ENCODE measurements at places on chromosomes 5 and 9.
A peak's percentile ranks its signal among the peaks of the same experiment; 100 is the strongest.

- no peak for DNase-seq
Measured at GRCh38 chr5:151692312-151692711, 5.6 kb upstream of the SPARC start.

DNA sequence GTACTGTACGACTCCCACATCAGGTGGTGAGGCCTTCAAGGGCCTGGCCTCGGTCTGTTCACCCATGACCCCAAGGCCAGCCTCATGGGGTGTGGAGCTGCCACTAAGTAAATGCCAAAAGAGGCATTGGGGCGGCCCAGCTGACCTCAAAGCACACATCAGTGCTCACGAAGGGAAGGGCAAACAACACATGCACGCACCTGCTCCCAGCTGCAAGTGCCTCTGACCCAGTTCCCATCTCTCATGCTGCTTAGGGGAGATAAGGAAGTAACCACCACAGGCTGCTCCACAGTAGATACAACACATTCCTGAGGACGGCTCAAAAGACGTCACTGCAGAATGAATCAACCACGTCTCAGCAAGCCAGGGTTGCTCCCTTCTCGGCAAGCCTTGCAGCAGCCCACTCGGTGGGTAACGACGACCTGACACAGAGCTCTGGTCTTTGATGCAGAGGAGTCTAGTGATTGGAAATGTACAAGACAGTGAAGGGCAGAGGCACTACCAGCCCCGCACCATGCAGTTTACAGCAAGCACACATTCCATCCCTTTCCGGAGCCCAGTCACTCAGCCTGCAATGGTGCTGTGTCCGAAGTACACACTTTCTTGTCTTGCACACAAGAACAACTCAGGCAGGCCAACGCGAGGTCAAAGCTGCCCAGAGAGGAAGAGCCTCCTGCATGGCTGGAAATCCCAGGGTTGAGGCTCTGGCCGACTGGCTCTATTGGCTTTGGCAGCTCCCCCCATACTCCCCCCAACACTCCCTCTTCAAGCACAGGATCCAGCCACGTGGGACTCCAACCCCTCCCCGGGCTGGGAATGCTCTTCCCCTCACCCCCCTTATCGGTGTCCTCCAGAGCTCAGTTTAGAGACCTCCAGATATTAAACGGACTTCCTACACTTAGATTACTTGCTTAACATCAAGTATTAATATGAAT, 31.8 kb downstream of the FABP6 start:
- DNase-seq = no peak

DNA sequence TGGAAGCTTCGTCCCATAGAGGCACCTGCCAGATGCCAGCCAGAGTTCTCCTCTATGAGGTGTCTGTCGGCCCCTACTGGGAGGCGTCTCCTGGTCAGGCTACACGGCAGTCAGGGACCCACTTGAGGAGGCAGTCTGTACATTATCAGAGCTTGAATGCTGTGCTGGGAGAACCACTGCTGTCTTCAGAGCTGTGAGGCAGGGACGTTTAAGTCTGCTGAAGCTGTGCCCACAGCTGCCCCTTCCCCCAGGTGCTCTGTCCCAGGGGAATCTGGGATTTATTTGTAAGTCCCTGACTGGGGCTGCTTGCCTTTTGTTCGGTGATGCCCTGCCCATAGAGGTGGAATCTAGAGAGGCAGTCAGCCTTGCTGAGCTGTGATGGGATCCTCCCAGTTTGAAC, 70.8 kb downstream of the NDUFS4 start:
- no peak for DNase-seq

DNA sequence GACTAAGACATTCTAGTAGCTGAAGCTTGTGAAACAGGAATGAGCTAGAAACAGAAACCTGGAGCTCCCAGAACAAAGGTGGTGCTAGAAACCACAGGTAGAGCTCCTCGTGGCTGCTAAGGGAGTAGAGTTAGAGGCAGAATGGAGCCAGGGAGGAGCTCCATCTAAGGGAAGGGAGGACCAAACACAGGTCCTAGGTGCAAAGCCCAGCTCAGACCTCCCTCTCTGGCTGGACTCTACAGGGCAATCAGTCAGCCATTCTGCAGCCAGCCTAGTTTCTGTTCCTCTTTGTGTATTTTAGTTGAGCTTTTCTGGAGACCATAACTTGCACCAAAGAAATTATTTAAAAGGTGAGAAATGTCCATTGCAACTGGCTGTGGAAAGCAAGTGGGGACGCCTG, 70.4 kb downstream of the CRB2 start:
- DNase-seq = peak; percentile 35

- DNase-seq = no peak
Measured at GRCh38 chr9:97985058-97985861, 2.1 kb downstream of the ANP32B start.

- no peak for DNase-seq
Measured at GRCh38 chr5:65150599-65151304, 331.0 kb downstream of the ADAMTS6 start.

Data from GM12891 (cell line).